Activated CD8-positive, alpha-beta memory T cell treated with anti-CD3 and anti-CD28 coated beads for 1 hour (primary cell): ENCODE measurements at places on chromosomes 5 and 9.

DNA sequence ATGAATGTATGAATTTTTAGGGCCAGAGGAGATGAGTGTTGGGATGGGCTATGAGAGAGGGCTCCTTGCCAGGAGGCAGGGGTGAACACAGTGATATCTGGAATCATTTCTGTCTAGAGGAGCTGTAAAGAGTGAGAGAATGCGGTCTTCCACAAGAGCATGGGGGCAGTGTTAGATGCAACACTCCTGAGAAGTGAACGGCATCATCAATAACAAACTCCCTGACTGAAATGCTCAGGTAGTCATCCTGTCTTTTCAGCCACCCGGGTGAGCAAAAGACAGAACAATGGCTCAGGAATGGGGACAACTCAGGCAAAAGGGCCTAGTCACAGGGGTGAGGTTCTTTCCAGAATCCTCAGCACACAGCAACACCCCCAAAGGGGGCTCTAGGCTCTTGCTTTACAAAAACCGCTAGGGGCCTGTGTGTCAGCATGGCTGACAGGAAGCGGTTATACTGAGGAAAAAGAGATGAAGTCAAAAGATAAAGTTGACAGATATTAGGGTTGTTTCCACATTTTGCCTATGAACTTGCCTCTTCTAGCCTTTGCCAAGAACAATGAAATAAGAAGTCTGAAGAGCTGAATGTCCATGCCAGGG, 104.6 kb upstream of the LRRTM2 start:
- no peak for DNase-seq

DNA sequence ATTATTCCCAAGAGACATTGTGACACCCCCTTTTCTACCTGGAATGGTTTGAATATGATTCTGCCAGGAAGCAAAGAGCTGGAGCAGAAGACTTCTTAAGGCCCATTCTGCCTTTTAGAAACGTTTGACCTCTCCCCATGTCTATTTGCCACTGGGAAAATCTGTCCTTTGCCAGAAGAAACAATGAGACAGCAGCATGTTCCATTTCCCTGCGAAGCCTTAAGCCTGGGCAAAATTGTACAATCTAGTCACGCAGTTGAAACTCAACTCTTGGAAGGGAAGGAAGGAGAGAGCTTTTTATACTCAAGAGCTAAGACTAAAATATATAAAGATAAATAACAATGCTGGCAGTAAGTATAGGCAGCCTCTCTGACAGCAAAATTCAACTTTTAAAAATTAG, 22.1 kb upstream of the SPOCK1 start:
- no peak for DNase-seq

DNA sequence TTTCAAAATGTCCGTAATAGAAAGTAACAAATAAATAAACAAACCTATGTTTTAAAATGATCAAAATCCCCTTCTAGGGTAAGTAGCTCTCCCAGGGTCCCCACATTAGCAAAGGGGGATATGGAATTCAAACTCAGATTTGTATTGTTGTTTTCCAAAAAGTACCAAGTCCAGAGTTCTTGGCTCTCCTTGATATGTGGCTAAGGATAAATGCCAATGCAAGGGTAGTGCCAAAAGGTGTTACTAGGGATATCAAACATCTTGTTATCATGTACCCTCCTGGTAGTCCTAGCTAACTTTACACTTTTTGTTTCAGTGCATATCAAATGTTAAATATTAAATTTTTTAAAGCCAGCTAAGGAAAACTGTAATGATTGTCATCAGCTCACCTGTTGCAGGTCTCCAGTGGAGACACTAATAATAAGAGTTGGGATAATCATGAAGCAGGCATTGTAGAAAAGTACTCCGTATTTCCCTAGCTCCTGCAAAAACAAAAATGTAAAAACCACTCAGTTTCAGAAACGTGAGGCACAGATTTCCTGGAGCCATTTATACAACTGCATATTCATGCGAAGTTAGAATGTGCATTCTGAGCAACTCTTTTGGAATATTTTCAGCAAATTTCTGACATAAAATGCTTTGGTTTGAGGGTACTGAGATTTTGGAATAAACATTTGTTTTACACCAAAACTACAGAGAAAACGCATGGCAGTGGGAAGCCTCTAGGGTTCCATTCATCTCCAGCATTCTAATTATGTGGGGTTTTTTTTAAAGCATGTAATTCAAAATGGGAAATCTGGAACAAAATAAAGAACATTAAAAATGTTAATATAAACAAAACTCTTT, 39.8 kb downstream of the SLC35D2 start:
- no peak for DNase-seq

DNA sequence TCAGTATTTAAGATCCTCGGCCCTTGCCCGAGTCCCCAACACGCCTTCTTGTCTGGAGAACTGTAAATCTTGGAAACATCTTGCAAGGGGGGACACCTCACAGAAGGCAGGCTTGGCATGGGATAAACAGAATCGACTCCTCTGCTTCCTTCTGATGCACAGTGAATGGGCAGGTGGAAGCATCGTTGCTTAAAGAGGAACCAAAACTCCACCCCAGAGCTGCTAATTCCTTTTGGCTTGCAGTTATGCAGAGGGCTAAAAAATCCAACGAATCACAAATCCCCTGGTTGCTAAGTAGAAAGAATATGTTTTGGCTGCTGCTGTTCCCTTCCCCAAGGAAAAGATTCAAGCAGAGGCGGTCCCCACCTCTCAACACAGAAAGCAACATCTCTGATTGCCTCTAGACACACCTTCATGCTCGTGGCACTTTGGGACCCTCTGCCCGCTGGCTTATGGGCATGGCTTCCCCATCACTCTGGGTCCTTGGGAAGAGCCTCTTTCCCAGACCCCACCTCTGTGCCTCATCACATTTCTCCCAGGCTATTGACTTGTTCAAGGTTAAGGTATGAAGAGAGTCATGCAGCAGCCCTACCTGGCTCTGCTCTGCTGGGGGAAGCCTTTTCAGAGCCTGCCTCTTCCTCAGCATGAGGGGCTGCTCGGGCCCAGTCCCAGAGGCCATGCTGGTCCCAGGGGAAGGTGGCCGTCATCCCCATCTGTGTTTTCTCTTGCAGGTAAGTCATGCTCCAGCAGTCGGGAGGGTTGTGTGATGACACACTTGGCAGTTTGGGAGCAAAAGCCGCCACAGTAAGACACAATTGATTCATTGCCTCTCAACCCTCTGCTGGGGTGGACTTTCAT, 137.1 kb downstream of the KCNIP1 start:
- DNase-seq = no peak

GRCh38 chr9:7342736-7343135, 456.8 kb downstream of the DMAC1 start:
- no peak for DNase-seq

GRCh38 chr9:35781066-35781465, 10.3 kb upstream of the NPR2 start:
- no peak for DNase-seq

GRCh38 chr5:53183880-53184279, 74.3 kb upstream of the MOCS2 start:
- DNase-seq = no peak

- DNase-seq = no peak
Measured at GRCh38 chr9:25427898-25428297, 250.3 kb downstream of the TUSC1 start.

DNA sequence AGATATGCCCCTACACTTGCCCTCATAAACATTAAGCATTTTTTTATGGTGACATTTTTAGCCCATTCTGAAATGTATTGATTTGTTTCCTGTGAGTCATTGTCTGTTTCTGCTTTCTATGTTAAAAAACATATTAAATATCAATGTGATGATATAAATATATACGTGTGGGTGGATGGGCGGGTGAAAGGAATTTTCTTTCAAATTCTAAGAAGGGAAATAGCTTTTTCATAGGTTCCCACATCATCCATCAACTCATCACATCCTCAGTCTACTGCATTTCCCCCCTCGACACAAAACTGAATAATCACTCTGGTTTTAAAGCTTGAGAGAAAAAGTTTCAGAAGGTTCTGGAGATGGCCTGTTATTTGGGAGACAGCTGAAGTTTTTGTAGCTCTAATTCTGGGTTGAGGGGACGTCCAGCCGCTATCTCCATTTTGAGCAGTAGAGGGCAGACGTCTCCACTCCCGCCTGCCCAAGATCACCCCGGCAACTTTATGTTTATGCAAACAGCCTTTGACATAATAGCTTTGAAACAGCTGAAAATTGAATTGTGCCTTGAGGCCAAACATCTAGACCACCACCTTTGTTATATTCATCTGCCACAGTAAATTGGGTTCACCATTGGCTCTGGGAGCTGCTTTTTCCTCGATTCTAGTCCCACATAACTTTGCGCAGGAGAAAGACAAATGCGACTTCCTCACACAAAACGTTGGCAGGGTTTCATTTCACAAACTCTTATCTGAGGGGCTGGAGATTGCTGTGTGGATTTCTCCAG, 216.2 kb upstream of the CLINT1 start:
- no peak for DNase-seq

DNA sequence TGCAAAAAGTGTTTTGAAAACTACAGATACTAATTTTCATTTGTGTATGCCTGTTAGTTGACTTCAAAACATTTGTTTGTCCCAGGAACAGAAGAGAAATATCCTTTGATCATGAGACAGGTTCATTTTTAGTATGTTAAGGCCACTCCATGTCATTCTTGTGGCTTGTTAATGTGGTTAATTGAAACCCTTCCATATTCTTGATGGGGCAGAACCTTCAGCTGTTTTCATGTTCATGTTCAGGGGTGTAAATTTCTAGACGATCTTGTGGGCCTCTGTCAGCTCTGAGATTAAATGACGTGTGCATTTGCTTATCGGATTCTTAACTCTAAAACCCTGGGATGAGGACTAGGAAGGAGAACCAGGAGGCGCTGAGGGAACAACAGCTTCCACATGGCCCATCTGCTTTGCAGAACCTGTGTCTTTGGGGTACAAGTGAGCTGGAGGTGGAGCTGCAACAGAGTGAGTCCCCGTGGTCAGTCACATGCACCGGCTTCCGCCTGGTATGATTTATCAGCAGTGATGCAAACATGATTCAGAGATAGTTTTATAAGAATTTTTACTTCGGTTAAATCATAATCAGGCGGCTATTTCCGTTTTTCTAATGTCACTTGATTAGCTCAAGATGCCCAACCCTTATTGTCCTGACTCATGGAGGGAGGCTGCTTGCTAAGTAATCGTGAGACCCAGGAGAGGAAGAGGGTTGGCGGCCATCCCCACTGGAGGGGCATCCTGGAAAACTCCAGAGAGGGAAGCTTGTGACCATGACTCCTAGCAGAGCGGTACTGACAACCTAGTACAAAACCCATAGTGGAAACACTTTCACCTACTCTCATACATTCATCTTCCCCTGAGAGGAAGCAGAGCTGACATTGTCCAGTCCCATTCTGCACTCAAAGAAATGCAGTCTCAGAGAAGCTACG, 138.4 kb downstream of the C9orf152 start:
- DNase-seq = no peak

DNA sequence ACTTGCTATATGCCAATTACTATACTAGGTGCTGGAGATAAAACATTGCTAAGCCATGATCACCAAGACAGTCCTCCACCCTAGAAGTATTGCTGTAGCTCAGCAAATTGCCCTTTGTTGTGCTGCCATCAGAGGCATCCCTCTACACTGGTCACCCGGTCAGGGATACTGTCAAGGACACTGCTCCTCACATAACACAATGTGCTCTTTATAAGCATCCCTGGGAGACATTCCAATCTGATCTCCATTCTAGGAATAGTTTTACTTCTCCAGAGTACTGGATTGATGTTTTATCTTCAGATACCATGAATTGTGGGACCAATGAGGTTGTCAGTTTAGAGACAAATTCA, 10.4 kb upstream of the DNAJA1 start:
- no peak for DNase-seq

DNA sequence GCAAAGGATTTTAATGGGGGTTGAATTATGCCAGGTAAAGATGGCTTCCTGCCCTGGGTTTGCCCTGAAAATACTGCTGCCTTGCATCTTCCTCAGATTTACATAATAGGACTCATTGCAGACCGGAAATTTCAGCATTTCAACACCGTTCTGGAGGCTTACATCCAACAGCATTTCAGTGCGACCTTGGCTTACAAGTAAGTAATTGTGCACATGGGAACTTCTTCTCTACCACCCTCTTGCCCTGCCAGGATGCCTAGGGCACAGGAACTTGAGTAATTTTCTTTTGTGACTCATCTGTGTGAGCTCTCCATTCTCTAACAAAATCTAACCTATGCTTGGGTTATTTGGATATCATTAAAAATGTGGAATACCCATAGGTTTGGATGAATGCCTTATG, 80.2 kb downstream of the DOCK2 start:
- no peak for DNase-seq

DNA sequence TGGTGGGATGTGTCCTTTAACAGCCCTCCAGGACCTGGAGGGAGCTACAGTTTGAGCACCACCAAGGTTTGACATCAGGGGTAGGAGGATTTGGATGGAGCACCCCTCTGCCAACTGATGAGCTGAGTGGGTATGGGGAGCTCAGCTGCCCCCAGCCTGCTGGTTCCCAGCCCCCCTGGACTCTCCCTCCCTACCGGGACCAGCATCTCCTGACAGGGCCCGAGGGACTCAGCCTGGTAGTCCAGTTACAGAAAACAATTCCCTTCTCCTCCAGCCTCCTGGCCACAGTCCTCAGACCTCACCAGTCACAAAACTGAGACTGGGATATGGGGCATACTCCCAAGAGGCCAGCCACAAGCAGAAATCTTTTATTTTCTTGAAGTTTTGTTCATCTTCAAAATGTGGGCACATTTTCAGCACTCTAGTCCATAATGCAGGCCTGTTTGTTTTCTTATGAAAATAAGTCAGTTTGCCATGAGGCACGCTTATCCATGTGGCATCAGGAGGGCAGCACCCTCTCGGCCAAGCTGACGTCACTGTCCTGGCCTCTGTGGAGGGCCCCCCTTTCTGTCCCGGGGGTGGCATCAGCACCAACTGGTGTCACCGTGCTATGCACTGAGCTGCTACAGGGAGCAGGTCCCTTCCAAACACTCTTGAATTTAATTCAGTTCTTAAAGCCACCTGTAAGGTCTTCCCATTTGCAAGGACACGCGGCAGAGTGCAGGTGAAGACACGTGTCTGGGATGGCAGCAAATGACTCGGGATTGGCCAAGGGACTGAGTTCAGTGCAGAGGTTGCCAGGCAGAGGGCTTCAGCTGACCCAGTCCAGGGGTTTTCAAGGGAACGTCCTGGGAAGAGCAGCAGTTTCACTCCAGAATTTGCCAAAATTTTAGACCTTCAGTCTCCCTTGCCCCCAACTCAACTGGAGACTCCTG, 187.6 kb downstream of the GADD45G start:
- no peak for DNase-seq

DNA sequence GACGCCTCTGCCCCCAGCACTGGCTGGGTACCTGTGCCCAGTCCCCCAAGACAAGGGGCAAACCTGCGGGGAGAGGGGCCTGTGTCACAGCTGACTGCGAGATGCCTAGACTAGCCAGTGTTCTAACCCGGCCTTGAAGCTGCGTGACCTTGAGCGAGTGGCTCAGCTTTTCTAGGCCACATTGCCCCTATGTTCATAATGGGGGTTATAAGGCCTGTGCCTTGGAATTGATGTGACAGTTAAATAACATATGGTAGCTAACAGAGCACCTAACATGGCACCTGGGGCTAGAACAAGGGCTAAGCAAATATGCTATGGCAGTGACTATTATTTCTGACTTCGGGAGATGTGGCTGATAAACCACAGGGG, 22.8 kb upstream of the COL27A1 start:
- no peak for DNase-seq
